ENCODE measurements at places on chromosomes 2 and 18. TPM values are rescaled to one million over a fixed set of nuclear protein-coding genes. Genes with fewer than 3 reads are reported as not detected.

BOK gene
- not detected for total RNA-seq

GCKR gene
- not detected for total RNA-seq

COL4A4 gene
- total RNA-seq: not detected

ASB18 gene
- total RNA-seq: not detected
